B cell (primary cell): ENCODE measurements at places on chromosomes 11 and 22.

GRCh38 chr11:70703141-70704064, 305.1 kb downstream of the CTTN start:
- DNase-seq: no peak

DNA sequence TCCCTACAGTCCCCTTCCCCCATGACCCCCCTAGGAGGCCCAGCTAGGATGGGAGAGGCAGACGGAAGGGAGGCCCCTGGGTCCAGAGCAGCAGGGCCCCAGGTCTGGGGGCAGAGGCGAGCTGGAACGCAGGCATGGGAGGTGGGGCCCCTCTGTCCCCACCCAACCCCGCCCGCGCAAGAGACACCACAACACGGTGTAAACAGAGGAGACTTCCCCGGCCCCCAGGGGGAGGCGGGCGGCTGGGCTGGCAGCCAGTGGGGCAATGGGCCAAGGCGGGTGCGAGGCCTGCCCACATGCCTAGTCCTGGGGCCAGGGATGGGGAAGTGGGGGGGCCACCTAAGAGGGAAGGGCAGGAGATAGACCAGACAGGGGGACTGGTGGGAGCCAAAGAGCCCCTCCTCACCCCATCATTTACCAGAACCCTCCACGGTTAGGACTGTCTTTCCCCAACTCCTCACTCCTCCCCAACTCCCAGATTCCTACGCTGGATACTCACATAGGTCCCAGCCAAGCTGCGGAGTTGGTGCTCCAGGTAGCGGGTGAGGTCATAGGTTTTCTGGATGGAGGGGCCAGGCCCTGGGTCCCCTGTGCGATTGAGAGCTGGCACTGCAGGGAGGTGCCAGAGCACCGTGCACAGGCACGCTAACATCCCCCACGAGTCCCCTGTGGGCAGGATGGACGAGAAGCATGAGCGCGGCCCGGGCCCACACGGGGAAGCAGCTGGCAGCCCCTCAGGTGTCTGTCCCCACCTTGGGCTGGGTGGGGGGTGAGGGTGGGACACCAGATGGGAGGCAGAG, 6.2 kb downstream of the CLCF1 start:
- DNase-seq: no peak

- DNase-seq: no peak
Observed at GRCh38 chr11:1301220-1302000, 8.0 kb downstream of the TOLLIP start.

DNA sequence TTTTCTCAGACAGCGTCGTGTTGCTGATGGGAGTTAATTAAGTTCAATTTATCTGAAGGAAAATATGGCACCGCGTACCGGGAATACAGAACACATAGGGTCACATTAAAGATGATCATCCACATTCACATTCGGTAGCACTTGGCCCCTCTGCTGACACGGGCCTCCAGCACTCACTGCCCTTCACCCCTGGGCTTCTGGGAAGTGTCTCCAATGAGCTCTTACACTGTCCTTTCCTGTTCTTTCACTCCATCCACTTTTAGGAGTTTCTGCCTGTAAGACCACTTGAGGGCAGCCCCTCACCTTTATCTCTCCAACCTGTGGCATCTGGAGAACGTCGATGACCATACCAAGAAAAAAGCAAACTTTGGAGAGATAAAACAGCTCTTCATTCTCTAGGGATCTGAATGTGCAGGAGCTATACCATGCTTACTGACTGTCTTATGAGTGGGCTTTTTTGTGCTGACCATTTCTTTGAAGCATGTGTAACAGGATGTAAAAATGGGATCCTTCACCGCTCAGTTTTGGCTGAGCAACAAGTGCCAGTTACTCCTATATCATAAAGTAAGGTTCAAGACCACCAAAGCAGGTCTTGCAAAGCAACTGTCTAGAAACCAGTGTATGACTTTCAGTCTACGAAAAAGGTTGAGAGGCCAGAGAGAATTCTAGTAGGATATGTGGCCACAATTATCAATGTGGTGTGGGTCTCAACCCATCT, 1.1 kb upstream of the SERGEF start:
- DNase-seq: no peak

DNA sequence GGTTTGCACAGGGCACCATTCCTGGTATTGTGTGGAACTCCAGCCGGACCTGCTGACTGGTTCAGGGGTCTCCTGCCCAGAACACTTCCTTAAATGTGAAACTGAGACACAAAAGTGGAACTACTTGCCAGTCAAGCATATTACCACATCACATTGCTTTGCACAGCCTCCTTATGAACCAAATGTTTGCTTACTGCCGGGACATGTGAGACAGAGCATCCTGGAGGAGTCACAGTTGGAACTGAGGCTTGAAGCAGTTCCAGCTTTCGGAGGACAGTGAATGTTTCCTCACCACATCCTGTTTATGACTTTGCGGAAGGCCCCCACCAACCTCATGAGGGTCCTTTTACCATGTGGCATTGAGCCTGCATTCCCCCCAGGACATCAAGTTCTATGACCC, 105.8 kb upstream of the ARHGAP42 start:
- peak; percentile 28 for DNase-seq
